ENCODE measurements at places on chromosomes 6 and 20. TPM values are rescaled to one million over a fixed set of nuclear protein-coding genes. Genes with fewer than 3 reads are reported as not detected.

- no peak for DNase-seq
Measured at GRCh38 chr6:165746331-165746730, 83.3 kb upstream of the PDE10A start.

DNA sequence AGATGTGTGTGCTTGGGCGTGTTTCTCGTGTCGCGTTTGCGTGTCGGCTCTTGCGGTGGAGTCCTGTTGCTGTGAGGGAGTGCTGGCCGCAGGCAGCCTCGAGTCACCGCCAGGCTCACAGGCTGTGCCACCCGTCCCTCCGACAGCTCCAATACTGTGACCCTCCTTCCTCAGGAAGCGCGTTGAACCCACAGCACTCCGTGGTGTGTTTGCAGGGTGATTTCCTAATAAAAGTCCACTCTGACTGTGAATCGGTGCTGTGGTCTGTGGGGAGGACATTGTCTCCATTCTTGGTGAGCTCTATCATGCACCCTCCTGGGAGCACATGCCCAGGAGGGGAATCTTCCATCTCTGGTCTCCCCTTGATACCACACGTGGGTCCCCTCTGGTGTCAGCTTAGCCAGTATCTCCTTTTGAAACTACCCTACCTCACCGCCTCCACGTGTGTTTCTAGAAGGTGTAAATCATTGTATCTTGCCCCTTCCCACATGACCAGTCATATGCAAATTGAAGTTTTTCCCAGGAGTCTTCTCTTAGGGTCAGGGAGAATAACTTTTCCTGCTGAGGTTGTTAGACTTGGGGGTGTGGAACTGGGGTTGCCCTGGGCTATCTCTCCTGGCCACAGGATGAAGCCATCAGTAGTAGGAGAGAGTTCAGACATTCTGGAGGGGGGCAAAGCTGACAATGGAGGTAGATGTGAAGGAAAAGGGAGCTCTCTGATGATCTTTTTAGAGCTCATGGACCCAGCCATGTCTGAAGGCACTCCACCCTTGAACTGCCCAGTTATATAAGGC is 13.3 kb upstream of the PCMTD2 start:
- DNase-seq = peak; percentile 22

The TSHZ2 gene
- total RNA-seq = 16.1 TPM

- no peak for DNase-seq
Measured at GRCh38 chr6:76072562-76072961, at the start of gene IMPG1. Gene IMPG1, minus strand, starts transcription at chr6:76072662. Its CDS starts 174 bp downstream, at chr6:76072488.

The TXLNB gene
- total RNA-seq = 1.6 TPM

Measured in dorsolateral prefrontal cortex (tissue), 122 donors.